ENCODE measurements at places on chromosomes 6 and 20.

GRCh38 chr20:34479627-34480026, 36.6 kb upstream of the DYNLRB1 start:
- no peak for DNase-seq

DNA sequence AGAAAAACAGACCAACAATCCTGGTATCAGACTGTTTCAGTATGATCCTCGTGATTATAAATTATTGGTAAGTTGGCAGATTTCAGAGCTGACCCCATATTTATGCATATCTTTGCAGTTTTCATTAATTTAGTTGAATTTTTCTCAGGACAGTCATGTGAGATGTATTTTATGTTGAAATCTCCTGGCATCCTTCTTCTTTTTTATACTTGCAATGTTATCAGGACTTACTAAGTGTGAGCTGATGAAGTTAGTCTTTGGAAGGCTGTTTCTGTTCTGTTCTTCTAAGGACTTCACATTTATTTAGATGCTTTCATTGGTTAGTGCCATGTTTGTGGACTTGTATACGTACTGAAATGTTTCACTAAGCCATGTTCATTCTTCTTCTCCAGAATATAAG, 17.2 kb downstream of the SMPDL3A start:
- DNase-seq = no peak

GRCh38 chr6:103000688-103001087, 1607.2 kb downstream of the GRIK2 start:
- DNase-seq = no peak

DNA sequence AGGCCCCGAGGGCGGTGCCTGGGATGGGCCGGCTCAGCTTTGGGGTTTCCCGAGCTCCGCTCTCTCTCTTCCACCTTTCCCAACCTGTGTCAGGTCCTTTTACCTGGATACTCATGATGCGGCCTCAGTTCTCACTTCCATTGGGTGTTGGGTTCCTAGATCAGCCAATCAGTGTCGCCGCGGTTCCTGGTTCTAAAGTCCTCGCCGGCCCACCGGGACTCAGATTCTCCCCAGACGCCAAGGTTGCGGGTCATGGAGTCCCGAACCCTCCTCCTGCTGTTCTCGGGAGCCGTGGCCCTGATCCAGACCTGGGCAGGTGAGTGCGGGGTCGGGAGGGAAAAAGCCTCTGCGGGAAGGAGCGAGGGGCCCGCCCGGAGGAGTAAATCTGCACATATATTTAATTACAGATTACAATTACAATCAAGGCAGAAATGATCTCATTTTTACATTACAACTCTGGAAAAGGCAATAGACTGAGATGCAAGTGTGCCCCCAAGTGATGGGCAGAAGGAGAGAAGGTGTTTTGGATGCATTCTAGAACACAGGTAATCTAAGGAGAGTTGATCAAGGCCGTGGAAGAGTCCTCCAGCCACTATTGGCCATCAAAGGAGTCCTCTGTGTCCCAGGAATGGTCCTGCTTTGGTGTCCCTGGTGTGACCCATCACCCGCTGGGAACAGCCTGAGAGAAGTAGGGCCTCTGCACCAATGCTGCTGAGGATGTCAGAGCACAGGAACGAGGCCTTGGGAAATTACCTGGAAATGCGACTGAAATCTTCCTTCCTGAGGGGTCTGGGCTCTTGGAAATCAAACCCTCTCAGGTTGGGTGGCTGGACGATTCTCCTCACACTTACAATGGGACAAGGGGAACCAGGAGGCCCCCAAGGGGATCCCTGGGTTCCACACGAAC, 34.7 kb upstream of the MICB start:
- DNase-seq = no peak

- DNase-seq = no peak
These were observed 16.7 kb downstream of the HMGCLL1 start for GRCh38 chr6:55562318-55562717.

DNA sequence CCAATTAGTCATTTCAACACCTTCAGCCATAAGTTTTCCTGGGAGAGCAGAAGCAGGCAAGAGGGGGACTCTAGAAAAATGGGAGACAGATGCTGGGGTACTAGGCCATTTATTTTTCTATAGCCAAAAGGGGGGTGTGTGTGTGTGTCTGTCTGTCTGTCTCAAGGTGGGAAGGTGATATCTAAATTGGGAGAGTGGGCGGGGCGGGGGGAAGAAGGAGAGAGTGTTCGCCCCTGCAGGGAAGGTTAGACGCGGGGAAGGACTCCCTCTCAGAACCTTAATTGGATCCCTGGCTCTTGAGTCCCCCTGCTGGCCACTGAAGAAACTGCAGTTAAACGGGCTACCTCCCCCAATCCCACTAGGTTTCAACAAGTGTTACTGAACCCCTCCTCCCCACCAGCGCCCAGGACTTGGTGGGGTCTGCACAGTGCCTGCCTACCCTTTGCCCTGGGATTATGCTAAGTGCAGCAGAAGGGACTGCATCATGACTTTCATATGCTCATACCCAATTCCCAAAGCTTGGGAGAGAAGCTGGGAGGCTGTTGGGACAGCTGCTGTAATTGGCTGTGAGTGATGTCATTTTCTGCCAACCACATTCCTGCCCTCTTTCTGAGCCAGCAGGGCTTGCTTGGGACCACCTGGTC, 45.8 kb downstream of the FOXP4 start:
- DNase-seq = no peak

GRCh38 chr6:111591901-111592461, 13.7 kb downstream of the TRAF3IP2 start:
- peak; percentile 80 for DNase-seq

DNA sequence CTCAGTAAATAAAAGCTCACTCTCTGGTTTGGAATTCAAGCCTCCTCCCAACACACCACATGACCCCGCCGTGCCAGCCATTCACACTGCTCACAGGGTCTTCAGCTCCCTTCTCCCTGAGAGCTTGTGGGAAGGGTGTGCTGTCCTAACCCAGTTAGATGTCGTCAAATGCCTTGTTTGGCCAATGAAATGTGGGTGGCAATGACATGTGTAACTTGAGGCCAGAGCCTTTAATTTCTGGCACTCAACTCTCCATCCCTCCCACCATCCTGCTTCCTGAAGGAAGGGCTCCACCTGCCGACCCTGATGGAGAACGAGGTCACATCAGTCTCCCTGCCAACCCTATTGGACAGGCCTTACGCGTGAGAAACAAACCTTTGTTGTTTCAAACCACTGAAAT, 224.5 kb upstream of the AGPAT4 start:
- DNase-seq = no peak

GRCh38 chr6:30769853-30770524, 25.6 kb upstream of the IER3 start:
- DNase-seq = no peak

- no peak for DNase-seq
These were observed 149.6 kb downstream of the DTNBP1 start for GRCh38 chr6:15513131-15513771.

DNA sequence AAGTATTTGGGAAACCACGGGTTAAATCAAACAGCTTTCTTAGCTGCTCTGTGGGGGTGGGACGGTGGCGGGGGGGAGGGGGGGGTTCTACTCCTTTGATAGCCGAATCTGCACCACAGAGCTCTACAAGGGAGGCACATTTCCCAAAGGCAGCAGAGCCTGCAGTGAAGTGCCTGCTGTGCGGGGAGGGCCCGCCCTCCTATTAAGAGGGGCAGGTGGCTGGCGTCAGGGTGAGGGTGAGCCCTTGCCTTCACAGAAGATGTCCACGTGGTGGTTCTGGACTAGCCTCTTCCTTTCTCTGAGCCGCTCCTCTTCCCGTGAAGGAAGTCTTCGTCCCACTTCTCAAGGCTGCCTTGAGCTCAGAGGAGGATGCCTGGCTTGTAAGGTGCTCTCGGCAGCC, 174.9 kb upstream of the THBS2 start:
- DNase-seq = no peak

DNA sequence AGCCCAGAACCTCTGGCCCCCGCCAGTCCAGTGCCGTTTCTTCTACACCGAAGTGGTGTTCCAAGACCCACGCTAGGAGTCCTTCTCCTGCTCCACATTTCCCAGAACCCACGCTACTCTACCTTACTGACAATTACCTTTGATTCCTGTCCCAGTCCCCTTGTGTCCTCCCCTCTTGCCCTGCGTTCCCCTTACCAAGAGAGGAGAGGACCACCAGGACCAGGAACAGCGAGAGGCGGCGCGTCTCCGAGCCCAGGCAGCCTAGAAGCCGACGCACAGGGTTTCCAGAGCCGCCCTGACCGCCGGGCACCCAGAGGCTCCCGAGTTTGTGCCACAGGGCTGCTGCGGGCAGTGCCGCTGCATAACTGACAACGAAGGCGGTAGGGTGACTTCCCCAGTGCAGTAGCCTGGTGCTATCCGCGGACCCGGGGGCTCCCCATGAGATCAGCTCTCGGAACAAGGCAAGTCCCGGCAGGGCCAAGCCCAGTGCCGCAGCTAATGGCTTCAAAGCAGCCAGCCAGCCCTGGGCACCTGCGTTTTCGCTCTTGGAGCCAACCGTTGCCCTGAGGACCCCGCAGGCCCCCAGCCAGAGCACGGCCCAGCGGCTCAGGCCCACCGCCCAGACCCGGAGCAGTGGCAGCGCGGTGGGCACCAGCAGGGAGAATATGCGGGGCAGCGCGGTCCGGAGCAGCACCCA, 512 bp downstream of the TAP1 start:
- DNase-seq = no peak

GRCh38 chr20:33859157-33859695, 48.1 kb downstream of the CHMP4B start:
- no peak for DNase-seq

DNA sequence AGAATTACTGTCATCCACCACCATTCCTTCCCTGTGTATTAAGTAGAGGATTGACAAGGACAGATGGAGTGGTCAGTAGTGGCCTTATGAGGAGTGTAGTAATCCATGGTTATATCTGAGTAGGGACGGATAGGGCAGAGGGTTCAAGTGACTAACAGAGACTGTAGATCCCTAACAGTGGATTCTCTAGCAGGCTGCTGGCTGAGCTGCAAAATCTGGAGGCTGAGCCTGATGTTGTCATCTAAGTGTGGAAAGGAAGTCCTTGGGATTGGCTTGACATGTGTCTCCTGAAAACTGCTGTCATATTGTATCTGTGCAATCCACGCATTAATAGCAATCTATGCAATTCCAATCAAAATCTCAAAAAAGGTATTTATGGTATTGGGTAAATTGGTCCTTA, 94.2 kb downstream of the WASF1 start:
- no peak for DNase-seq

- peak; percentile 93 for DNase-seq
These were observed 14.1 kb upstream of the TENT5A start for GRCh38 chr6:81766482-81767069.

GRCh38 chr6:128648022-128648598, 127.7 kb upstream of the PTPRK start:
- no peak for DNase-seq

GRCh38 chr6:8337147-8337546, 98.2 kb downstream of the SLC35B3 start:
- DNase-seq = no peak

GRCh38 chr6:155066921-155067680, 72.0 kb downstream of the TIAM2 start:
- DNase-seq = no peak

GRCh38 chr6:18527836-18528743, 140.9 kb downstream of the RNF144B start:
- DNase-seq = no peak

- DNase-seq = no peak
These were observed 157.7 kb downstream of the PREX1 start for GRCh38 chr20:48669946-48670605.

- no peak for DNase-seq
These were observed 28.7 kb downstream of the LAMA4 start for GRCh38 chr6:112225691-112226090.

GRCh38 chr6:42960243-42961019, at the start of gene GNMT:
TSS of gene GNMT (plus strand) at chr6:42960754. CDS start at chr6:42960768, 14 bp downstream.
- no peak for DNase-seq

GRCh38 chr20:8330319-8330784, 198.3 kb downstream of the PLCB1 start:
- no peak for DNase-seq

DNA sequence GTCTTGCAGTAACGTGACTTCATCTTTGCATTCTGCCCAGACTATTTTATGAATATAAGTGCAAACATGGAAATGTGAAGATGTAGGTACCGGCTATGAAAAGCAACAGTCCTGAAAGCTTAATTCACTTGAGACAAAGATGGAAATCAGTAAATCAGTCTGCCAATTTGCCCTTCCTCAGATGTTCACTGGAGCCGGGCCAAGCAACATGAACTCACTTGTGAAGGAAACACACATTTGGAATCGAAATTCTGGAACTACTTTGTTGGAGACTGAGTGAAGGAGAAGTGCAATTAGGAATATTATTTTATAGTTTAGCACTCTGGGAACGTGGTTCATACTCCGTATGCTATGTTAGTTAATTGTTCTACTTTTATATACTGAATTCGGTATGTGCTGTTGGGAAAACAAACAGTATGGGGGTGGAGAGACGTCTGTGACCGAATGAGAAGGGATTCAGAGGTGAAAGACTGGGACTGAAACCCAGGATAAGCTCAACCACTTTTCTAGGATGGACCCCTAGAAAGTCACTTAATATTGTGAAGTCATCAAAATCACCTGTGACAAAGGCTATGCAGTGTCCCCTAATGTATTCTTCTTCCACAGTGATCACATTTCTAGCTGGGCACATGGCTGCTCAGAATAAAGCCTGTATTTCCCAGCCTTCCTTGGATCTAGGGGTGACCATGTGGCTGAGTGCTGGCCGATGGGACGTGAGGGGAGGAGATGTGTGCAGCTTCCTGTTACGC, 95.5 kb downstream of the PREX1 start:
- no peak for DNase-seq

DNA sequence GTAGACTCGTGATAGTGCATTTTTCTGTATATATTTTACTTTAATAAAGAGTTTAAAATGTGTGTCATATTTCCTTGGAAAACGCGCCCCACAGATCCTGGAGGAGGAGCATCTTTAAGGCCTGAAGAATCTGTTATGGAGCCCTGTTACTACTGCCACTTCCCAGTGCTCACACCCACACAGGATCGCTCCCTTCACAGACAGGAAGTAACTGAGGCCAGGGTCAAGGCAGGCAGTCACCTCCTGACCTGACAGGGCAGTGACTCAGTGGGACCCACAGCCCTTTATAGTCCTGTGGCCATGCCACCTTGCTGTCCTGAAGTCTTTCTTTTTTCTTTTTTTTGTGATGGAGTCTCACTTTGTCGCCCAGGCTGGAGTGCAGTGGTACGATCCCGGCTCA, 9.0 kb downstream of the RRBP1 start:
- no peak for DNase-seq

- DNase-seq = no peak
These were observed 433.7 kb upstream of the MANEA start for GRCh38 chr6:95143408-95144180.

GRCh38 chr6:159745081-159745480, 16.8 kb upstream of the ACAT2 start:
- DNase-seq = no peak

- no peak for DNase-seq
These were observed 19.1 kb upstream of the MYLIP start for GRCh38 chr6:16109659-16110305.

Data from fibroblast of skin of left biceps (primary cell).